ENCODE measurements at places on chromosomes 1 and 21. TPM values are rescaled to one million over a fixed set of nuclear protein-coding genes. Genes with fewer than 3 reads are reported as not detected.

DNA sequence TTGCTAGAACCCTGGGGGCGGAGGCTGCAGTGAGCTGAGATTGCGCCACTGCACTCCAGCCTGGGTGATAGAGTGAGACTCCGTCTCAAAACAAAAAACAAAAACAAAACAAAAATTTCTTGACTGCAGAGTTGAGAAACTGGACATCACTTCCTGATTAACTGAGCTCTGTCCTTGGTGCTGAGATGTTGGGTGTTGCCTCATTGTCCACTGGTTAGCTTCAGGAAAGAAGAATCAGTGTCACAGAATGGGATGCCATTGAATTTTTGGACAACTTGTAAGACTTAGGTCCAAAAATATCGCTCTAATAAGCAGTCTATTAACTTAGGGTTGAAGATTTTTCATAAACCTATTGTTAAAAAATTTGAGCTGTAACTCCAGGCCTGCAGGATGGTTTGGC lies 23.8 kb upstream of the KCNA10 start:
- no peak for DNase-seq
- no peak overlapping the region for H3K27ac ChIP-seq
- no peak overlapping the region for H3K4me3 ChIP-seq
- H3K36me3 ChIP-seq = no peaks in the 10 kb centered on the region
- peaks cover under 1% of the 10 kb centered on the region for H3K4me1 ChIP-seq

- no peak for DNase-seq
- H3K36me3 ChIP-seq = no peaks in the 10 kb centered on the region
- H3K4me1 ChIP-seq = peaks cover 8% of the 10 kb centered on the region
- H3K27ac ChIP-seq = no peak overlapping the region
Measured at GRCh38 chr1:182335771-182336566, 55.6 kb downstream of the GLUL start.

The AHCTF1 gene
- total RNA-seq = 38.2 TPM

GRCh38 chr1:153510984-153511410 lies 24.8 kb downstream of the S100A6 start:
- DNase-seq = peak; percentile 85
- no peaks in the 10 kb centered on the region for H3K36me3 ChIP-seq
- H3K4me1 ChIP-seq = peaks cover 12% of the 10 kb centered on the region
- H3K27ac ChIP-seq = no peak overlapping the region
- H3K27me3 ChIP-seq = peaks cover 3% of the 10 kb centered on the region
- no peak overlapping the region for H3K4me3 ChIP-seq

DNA sequence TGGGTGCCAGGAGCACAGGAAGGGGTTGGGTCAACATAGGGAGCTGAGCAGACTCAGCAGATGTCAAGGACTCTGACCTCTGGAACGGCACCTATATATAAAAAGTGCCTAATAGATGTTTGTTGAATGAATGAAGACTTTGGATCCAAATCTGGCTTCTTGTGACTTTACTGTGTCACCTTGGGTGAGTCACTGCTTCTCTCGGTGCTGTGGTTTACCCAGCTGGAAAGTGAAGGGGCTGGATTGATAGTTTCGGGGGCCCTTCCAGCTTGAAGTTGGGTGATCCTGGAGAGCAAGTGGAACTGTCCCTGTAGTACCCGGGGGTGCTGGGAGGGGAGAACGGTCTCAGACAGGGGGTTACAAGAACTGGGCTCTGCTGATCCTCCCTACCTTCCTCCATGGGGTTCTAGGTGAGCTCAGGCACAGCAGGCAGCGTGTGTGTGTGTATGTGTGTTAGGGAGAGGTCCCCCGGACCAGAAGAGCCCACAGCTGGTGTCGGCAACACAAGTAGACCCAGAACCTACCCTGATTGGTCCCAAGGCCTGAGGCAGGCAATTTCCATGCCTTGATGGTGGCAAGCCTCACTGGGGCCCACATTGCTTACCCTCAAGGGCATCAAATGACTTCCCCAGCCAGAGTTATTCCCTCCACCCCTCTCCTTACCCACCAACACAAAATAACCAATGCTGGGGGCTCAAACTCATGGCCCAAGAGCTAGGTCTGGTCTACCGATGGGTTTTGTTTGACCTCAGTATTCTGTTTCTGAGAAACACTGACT lies 5.5 kb upstream of the PADI1 start:
- H3K4me1 ChIP-seq = peaks cover 13% of the 10 kb centered on the region
- H3K4me3 ChIP-seq = no peak overlapping the region
- no peak for DNase-seq
- peaks cover 16% of the 10 kb centered on the region for H3K27me3 ChIP-seq

Measured in progenitor cell of endocrine pancreas (in vitro differentiated cells).